ENCODE measurements at places on chromosomes 12 and 14. TPM values are rescaled to one million over a fixed set of nuclear protein-coding genes. Genes with fewer than 3 reads are reported as not detected.

DNA sequence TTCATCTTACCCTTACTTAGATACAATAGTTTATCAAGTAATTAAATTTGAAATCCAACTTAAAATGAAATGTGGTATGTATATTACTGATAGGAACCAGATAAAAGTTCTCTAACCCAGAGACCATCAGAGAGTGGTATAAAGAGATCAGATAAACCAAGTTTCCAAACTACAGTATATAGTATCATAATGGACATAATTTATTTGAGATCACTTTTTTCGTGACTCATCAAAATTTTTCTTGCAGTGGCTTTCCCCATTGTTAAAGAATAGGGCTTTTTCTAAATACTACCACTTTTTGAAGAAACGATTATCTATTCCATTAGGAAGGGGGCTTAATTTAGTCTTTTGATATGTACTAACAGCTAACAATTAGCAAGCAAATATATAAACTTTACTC lies 15.2 kb upstream of the HSPA2 start:
- DNase-seq, result no peak

DNA sequence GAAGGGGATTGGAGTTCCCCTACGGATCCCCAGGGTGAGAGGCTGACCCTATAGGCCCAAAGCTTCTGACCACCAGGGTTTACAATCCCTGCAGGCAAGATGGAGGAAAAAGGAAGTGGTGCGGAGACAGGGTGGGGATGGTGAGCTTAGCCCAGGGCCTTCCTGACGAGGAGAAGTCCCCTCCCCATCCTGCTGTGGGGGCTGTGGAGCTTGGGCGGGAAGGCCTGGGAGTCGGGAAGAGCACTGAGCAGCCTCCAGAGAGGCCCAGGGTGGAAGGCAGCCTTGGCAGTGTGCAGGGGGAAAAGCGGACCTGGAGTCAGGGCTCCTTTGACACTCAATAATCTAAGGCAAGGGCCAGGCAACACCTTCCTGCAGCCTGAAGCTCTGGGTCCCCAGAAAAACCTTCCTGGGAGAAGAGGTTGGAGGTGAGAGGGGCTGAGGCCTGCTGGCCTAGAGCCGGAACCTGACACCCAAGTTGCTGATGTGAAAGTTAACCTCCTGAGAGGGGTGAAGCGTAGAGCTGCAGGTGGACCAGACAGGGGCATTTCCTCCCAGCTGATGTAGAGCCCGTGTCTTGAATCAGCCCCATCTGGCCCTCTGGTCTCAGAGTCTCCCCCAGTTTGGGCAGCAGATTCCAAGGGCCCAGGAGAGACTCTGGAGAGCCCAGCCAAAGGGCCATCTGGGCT lies 6.0 kb downstream of the HDAC7 start:
- no peak for DNase-seq

DNA sequence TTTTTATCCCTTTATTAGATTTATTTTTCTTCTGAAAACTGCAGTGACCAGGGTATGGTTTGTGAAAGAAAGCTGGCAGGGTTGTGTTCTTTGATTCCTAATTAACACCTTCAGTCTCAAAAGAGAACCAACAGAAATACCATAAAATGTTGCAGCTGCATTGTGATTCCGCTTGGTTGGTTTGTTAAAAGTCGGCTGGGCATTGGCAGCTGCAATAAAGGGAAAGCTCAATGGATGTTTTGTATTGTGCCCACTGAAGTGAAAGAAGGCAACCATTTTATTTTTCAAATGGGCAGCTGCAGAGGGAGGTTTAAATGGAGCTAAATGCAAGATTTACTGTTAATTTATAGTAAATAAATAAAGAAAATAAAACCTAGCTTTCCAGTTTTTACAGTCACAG lies 16.7 kb downstream of the LGR5 start:
- no peak for DNase-seq

DNA sequence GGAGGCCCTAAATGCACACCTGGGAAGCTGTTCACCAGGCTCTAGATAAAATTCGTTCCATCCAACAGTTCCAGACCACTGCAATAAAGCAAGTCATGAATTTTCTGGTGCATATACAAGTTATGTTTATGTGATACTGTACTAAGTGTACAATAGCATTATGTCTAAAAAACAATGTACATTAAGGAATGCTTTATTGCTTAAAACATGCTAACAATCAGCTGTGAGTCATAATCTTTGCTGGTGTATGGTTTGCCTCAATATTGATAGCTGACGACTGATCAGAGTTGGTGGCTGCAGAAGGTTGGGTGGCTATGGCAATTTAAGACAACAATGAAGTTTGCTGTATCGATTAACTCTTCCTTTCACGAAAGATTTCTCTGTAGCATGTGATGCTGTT lies 52.3 kb downstream of the ATG14 start:
- no peak for DNase-seq

DNA sequence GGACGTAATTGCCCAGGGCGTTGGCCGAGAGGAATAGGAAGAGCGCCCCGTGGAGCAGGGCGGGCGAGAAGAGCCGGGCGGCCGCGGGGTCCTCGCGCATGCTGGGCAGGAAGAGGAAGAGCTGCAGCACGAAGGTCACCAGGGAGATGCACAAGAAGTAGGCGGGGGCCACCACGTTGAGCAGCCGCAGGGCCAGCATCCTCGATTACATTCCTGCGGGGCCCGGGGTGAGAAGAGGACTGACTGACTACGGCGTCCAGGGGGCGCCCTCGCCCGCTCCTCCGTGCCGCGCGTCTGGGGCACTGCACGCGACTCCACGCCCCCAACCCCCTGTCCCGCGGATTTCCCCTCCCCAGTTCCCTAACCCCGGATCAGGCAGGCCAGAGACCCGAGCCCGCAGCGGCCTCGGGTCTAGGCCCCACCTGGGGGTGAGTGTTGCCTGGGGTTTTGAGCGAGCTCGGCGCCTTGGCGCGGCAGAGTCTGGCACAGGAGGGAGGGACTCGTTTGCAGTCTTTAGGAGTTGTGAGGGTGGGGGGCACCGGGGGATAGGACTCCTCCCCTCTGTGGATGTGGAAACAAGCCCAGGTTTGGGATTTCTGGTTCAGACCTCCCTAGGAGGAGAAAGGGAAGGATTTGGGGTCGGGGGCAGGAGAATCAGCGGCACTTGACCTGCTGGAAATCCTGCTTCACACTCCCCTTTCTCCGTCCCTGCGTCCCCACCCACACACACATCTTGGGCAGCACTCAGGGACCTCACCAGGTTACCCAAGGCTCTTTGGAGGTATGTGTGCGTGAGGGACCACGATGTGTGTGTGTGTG lies 1.8 kb downstream of the ZDHHC22 start:
- peak; percentile 64 for DNase-seq

GRCh38 chr12:124914392-124915238 lies at the start of gene UBC:
TSS of gene UBC (minus strand) at chr12:124914650. CDS start at chr12:124913771, 879 bp downstream.
- peak; percentile 95 for DNase-seq

GRCh38 chr14:64779472-64779871 lies 75.2 kb downstream of the PLEKHG3 start:
- no peak for DNase-seq

- no peak for DNase-seq
These were observed 7.4 kb downstream of the GRIN2B start for GRCh38 chr12:13973996-13974395.

DNA sequence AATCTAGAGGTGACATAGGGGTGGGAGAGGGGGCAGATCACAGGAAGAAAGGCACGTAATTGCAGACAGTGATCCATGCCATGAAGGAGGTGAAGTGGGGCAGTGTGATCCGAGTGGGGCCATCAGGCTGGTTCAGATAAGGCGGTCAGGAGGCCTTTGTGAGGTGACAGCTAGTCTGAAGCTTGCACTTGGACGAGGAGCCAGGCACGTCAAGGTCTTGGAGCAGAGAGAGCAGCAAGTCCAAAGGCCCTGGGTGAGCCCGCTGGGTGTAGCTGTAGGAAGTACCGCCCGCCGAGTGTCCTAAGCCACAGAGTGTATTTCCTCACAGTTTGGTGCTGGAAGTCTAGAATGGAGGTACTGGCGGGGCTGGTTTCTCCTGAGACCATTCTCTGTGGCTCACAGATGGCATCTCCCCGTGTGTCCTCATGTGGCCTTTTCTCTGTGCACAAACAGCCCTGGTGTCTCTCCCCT lies 23.6 kb downstream of the RHOF start:
- peak; percentile 72 for DNase-seq

GRCh38 chr14:43687921-43688320 lies 819.2 kb downstream of the FSCB start:
- DNase-seq, result peak; percentile 30

DNA sequence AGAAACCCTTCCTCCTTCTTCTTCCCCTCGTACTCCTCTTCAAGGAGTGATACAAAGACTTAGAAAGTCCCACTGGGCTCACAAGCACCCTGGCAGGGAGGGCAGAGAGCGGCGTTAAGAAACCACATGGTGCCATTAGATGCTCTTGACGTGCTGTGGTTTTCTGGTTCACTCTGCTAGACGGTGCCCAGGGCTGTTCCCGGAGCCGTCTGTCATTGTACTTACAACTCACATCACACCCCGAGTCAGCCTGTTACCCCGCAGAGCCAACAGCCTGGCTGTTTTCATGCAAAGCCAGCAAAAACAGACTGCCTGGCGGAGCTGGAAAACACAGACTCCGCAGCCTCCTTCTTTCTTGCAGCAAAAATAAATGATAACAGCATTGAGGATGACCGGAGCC lies 232.6 kb upstream of the TBX3 start:
- DNase-seq, result peak; percentile 30

GRCh38 chr12:3520711-3521110 lies 29.7 kb downstream of the PRMT8 start:
- DNase-seq, result no peak

DNA sequence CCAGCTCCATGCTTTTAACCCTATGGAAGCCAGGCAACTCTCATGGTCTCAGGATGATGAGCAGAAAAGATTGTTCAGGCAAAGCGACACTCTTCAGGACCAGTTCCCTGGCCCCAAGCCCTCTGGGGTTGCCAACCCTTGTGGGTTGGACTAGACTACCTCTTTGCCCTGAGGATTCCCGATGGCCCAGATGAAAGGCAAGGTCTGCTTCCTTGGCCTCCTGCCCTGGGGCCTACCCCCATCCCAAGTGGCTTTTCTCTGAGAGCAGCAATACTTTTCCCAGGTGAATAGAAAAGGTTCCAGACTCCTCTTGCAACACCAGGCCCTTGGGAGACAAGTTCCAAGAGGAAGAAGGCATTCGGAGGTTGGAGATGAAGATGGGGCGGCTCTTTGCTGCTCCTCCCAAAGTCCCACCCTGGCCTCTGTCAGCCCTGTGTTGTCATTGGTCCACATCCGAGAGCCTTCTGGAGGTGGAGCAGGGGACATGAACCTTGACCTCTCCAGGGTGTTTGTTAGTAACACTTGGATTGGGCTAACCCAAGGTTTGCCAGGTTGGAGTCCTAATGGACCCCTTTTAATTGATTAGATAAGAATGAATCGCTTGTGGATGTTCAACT lies 131.1 kb downstream of the GCH1 start:
- no peak for DNase-seq

DNA sequence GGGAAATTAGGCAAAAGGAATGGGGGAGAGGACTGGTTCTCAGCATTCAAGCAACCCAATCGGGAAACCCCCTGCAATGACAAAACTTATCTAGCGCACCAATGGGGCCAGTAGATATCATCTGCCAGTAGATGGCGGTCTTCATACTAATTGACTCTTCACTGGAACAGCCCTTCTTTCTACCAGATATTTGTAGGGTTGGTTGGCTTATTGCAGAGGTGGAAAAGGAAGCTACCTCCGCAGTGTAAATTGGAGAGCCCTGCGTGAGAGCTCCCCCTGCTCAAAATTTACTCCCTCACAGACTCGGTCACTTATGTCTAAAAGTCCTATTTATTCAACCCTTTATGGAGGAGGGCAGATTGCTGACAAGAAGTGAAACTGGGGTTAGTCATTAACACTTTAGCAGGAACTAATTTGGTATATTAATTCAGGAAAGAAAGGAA lies 166.1 kb upstream of the CCND2 start:
- DNase-seq, result peak; percentile 68

DNA sequence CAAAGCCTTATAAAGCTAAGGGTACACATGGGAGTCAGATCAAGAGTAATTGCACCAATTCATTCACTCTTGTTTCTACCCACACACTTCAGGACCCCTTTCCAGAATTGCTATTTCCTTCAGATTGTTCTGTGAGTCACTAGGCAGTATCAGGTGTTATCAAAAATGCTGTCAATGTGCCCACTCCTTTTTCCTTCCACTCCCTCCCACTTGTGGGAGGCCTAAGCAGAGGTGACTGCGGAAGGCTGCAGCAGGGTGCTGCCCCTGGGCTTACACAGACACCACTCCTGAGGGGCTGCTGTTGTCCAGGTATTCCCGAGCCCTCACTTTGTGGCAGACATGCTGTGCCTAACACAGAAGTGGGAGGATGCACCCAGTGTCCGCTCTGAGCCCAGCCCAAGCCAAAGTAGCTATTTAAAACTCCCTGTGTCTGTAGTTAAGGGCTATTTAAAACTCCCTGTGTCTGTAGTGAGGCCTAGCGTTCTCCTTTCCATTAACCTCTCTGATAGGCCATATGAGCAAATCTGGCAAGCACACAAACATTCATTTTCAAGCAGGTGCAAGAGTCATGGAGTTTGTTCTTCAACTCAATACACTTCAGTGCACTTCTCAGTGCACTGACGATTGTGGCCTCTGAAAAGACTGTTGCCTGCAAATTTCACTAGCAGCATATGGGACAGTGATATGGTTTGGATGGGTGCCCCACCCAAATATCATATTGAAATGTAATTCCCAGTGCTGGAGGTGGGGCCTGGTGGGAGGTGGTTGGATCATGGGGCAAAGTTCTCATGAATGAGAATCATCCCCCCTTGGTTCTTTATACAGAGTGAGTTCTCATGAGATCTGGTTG lies 117.8 kb downstream of the PHLDA1 start:
- DNase-seq, result no peak

DNA sequence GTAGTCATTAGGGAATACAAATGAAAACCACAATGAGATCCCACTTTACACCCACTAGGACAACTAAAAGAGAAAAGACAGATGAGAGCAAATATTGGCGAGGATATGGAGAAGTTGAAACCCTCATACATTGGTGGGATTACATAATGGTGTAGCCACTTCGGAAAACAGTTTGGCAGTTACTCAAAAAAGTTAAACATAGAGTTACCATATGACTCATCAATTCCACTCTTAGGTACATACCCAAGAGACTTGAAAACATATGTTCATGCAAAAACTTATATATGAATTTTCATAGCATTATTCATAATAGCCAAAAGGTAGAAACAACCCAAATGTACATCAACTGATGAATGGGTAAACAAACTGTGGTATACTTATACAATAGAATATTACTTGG lies 27.1 kb downstream of the ALDH1L2 start:
- DNase-seq, result no peak

The CLEC2A gene
- total RNA-seq, result not detected

The KCNA5 gene
- total RNA-seq, result 1.4 TPM

The RGS6 gene
- 1.7 TPM for total RNA-seq

The BORCS5 gene
- 11.2 TPM for total RNA-seq

The SERPINA9 gene
- 0.60 TPM for total RNA-seq

The TGM1 gene
- total RNA-seq, result 0.33 TPM

The NANOG gene
- 1.9 TPM for total RNA-seq

The DBX2 gene
- not detected for total RNA-seq

The LRRC43 gene
- 1.7 TPM for total RNA-seq

The HOXC10 gene
- total RNA-seq, result 0.60 TPM

The CD27 gene
- total RNA-seq, result not detected

The ESPL1 gene
- total RNA-seq, result 9.0 TPM

All from hepatocyte (in vitro differentiated cells).